ENCODE measurements at places on chromosomes 12 and 14.

DNA sequence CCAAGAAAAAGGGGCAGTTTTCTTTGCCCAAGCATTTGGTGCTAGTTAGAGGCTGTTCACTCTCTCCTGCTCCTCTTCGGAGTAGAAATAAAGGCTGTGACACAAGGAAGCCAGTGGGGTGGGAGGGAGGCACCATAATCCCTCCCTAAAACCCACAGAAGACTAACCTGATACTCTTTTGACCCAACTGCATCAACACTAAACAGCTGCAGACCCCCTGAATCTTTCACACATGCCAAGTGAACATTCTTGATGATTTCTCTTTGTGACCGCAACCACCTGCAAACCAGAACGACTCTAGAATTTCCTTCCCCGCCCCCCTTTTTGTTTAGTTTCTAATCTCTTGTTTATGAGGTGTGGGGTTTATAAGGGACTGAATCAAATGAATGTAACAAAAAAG, 175.8 kb upstream of the BCL2L14 start:
- no peak for DNase-seq

- DNase-seq = no peak
These were observed 52.7 kb upstream of the SYNE2 start for GRCh38 chr14:63800083-63800482.

GRCh38 chr14:41137741-41138140, 468.9 kb upstream of the LRFN5 start:
- DNase-seq = no peak

GRCh38 chr12:59179231-59179630, 258.9 kb upstream of the LRIG3 start:
- DNase-seq = no peak

GRCh38 chr12:66620688-66621087, 58.2 kb downstream of the GRIP1 start:
- DNase-seq = no peak

GRCh38 chr12:124188561-124189405, 106.1 kb upstream of the RFLNA start:
- DNase-seq = no peak

DNA sequence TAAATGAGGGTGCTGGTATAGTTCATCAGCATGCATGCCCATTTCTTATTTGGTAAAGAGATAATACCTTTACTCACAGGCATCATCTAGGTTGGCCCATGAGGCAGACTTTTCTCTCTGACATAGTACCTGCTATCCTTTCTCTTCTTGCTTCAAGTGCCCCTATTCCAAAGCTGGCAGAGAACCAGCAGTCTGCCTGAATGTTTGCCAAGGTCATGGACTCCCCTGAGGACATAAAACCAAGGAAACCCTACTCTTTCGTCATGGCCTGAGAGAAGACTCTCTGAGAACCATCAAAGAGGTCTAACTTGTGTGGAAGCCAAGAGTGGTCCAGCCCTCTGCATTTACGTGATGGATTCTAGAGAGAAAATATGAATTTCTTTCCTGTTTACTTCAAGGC, 11.9 kb downstream of the PPP1R36 start:
- DNase-seq = no peak

DNA sequence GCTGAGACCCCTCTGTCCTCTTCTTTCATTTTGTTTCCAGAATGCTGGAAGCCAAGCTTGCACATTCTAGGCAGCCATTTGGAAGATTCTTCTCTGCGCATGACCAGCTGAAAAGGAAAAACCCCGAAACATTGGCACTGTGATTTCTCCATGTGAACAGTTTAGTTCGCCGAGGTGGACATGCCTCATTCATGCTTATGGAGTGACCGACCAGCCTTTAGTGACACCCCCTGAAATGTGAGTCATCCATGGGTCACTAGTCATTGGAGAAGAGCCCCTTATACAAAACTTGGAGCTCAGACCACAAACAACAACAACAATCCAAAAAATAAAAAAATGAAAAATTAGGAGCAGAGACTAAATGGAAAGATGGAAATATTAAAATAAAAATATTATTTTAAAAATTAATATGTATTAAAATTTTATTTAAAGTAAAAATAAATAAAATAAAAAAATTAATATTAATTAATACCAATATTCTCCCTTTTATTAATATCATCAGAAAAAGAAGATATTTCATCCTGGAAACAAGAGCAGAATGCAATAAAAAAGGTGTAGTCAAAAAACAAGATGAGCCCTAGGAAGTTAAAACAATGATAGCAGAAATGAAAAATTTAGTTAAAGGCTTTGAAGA, 9.5 kb upstream of the KRT7 start:
- no peak for DNase-seq

DNA sequence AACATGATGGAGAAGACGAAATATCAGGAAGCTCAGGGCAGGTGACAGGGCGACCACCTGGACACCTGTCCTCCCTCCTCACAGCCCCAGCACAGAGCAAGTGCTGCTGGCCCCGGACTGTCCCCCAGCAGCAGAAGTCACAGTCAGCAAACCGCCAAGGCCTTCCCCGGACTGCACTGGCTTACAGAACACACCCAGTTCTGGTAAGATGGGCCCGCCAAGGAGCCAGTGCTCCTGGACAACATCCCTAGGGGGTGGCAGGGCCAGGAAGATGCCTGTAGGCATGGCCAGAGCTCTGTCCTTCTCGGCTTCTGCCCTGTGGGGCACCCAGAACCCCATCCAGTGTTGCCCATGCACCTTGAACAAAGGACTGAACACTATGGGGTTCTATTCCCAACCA, 77.9 kb downstream of the BCL11B start:
- DNase-seq = no peak

DNA sequence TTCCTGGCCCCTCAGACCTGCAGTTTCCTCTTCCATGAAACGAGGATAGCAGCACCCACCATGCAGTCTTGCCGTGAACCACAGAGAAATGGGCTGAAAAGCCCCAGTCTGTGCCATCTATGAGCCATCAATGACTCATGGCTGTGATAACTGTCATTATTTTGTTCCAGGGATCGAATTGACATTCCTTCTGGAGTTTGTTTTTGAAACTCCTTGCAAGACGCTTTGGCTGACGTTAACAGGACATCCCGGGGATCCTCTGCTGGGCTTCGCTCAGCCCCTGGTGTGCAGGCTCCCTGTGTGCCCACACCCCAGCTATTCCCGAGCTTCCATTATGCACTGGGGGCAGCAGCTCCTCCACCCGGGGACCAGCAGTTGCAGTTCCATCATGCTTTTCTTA, 33.8 kb downstream of the MMAB start:
- DNase-seq = no peak

DNA sequence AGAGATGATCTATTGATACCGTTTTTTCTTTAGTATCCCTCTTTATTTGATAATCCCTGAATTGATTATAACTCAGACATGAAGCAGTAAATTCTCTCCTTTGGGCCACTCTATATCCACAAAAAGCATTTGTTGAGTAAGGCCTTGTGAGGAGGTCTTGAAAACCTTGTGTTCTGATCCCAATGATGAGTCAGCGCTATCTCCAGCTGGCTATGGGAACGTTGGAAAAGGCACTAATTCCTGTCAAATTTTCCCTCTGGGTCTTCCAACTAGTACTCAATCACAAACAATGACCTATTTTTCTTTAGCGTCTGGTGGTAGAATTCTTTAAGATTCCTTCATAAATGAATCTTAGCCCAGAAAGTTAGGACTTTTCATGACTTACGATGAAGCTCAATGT, 168.4 kb upstream of the LRIG3 start:
- no peak for DNase-seq

Data from activated CD4-positive, alpha-beta T cell treated with anti-CD3 and anti-CD28 coated beads, Interleukin-10, Interleukin-2, amounts not matched to agents 100 ng/mL and 50 ng/mL, durations not matched to agents 16 hours and 8 hours (primary cell).